ENCODE measurements at places on chromosomes 7 and 10. TPM values are rescaled to one million over a fixed set of nuclear protein-coding genes. Genes with fewer than 3 reads are reported as not detected.

The NPSR1 gene
- not detected for total RNA-seq

The SEM1 gene
- 263 TPM for total RNA-seq

DNA sequence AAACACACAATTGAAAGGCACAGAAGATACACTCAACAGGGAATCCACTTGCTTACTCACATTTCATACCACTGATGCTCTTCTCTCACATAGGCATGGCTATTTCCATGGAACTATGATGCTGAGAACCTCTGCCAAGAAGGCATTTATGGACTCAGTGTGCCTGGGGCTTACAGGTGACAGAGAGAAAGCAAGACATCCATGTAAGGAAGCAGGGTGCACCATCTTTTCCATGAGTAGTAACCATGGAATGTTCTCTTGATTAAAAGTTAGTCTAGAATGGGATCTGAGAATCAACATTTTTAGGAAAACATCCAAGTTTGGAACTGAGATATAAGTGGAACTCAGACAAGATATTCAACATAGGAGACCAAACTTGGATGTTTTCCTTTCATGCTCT, 52.5 kb upstream of the MACC1 start:
- peak; percentile 5 for DNase-seq

DNA sequence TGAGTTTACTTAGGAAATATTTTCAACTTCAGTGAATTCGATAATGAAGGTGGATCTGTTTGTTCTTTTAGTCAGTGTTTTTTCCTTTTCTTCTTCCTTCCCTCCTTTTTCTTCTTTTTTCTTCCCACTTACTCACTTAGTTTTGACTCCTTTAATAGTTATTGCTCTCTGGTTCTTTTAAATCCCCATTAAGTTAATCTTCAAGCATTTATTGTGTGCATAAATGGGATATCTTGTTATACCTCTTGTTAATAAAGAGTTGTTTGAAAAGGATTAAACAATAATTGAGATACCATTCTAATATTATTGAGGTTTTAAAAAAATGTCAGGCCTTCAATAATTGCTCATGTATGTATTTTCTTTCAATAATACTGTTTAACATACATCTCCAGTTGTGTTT, 19.5 kb downstream of the STAM start:
- DNase-seq = no peak

Measured in PC-3 (cell line).